ENCODE measurements at places on chromosomes 6 and 20.

DNA sequence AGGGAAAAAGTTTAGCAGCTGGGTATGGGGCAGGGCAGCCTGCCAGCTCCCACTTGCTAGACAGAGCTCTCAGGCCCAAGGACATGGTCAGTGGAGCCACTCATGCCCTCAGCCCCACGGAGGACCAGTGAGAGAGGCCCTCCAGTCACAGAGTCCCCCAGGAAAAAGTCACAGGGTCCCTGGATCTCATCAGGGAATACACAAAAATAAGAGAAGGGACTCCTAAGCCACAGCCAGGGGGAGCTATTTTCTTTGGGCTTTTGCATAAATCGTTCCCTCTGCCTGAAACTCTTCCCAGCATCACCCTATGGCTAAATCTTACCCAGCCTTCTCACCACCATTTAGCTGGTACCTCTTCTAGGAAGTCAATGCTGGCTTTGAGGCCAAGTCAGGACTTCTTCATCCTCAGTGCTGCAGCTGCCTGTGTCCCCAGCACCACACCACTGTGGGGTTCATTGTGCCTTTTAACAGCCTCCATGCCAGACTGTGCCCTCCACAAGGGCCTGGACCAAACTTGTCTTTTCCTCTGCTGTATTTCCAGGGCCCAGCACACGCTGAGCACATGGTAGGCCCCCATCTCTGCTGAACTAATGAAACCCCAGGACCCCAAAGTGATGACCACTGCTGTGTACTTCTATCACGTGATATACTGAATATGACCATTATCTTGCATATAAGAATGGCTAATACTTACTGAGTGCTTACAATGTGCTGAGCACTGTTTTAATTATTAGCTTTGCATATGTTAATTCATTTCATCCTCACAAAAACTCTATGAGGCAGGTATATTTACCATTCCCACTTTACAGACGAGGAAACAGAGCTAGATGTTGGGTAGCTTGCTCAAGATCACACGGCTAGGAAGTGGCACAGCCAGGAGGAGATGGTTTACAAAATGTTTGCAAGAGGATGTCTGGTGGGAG, 2.0 kb downstream of the ZNF335 start:
- peak; percentile 20 for DNase-seq

DNA sequence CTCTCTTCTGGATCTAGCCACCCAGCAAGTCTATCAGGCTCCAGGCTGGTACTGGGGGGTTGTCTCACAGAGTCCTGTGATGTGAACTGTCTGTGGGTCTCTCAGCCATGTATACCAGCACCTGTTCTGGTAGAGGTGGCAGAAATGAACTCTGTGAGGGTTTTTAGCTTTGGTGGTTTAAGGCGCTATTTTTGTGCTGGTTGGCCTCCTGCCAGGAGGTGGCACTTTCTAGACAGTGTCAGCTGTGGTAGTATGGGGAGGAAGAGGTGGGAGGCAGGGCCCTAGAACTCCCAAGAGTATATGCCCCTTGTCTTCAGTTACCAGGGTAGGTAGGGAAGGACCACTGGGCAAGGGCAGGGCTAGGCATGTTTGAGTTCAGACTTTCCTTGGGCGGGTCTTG, 75.8 kb downstream of the SNAP91 start:
- no peak for DNase-seq

- DNase-seq, result no peak
Observed at GRCh38 chr6:53466257-53466656, 78.6 kb downstream of the GCLC start.

DNA sequence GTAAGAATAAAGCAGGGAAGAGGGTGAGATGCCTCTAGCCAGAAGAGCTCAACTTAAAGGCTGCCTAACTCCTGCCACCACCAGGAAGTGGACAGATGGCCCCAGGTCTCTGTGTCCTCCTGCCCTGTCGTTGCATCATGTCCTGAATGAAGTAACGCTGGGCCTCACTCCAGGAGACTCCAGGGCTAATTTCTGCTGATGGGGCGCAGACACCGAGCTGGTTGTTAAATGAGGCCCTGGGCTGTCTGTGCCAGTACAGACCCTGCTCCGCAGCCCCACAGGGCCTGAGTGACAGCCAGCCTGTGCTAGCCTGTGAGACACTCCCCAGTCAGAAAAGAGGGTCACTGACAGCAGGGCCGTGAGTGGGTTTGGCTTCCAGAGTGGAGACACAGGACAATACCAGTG, 6.5 kb downstream of the IP6K3 start:
- no peak for DNase-seq

DNA sequence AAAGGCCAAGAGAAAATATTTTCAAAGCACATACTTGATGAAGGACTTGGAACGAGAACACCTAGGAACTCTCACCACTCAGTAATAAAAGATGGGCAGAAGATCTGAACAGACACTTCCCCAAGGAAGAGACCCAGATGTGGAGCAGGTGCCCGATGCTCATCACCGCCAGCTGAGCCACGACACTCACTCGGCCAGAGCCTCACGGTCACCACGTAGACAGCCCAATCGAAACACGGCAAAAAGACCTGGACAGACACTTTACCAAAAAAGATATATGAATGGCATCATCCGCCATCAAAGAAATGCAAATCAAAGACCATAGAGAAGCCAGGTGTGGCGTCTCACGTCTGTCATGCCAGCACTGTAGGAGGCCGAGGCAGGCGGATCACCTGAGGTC, 41.6 kb downstream of the SLC2A4RG start:
- no peak for DNase-seq

GRCh38 chr6:63526931-63527330, 45.3 kb upstream of the LOC128125822 start:
- no peak for DNase-seq

DNA sequence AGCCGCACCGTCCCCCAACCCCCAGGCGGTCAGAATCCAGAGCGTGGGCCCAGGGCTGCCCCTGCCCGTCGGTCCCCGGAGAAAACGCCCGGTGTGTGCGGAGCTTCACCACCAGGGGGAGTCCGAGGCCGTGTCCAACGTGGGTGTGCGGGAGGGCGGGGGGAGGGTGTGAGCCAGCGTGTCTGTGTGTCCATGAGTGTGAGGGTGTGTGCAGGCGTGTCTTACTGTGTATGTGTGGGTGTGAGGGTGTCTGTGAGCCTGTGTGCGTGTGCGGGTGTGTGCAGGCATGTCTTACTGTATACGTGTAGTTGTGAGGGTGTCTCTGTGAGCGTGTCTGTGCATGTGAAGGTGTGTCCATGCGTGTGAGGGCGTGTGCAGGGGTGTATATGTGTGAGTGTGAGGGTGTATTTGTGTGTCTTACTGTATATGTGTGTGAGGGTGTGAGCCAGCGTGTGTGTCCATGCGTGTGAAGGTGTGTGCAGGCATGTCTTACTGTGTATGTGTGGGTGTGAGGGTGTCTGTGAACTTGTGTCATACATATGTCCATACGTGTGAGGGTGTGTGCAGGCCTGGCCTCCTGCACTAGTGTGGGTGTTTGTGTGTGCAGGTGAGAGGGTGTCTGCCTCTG, 24.6 kb upstream of the GATA5 start:
- no peak for DNase-seq

GRCh38 chr6:118918329-118918725, 16.6 kb downstream of the MCM9 start:
- DNase-seq, result no peak

DNA sequence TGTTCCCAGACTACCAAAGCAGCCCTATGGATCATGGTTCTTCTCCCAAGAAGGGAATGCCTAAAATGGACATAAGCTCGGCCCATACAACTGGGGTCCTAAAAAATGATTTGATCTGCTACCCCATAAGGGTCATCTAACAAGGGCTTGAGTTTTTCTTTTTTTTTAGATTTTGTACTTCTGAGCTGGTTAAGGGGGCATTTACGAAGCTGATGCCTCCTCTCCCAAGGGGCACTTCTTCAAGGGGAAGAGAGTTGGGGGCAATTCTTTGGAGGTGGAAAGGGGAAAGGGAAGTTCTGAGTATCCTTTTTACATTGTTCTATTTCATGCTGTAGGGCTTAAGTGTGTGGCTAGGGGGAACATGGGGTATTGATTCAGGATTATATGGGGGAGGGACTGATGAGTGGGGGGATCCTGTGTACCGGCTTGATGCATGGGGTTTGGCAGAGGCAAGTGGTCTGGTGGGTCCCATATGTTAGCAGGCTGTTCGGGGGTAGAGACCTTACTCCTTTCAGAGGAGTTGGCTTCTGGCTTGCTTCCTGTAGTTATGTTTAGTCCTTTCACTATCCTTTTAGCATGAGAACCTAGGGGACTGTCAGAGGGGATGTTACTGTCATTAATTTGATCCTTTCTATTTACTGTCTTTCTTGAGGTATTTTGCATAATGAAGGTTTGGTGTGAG, 8.1 kb upstream of the ZNFX1 start:
- DNase-seq, result no peak

DNA sequence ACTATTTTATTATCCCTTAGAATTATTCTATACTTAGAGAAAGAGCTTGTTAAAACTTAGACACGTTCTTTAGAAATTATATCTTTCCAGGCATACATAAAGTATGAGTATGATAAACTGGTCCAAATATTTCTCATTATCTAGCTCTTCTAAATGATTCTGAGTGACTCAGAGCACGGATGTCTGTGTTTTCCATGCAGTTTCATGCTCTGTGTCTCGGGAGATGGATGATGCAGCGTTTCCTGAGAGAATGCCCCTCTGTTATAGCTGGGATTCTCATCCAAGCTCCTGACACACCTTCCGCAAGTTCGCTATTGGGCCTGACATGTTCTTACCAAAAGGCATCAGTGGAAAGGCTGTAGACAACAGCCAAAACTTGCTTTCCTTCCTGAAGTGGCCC, 19.3 kb downstream of the SIRT5 start:
- no peak for DNase-seq

Measured in left renal cortex interstitium (tissue), 4 donors.